Left colon (tissue), 2 donors: ENCODE measurements at places on chromosomes 5 and 9. TPM values are rescaled to one million over a fixed set of nuclear protein-coding genes. Genes with fewer than 3 reads are reported as not detected.

Gene TMEM252
- 0.89 TPM for total RNA-seq

Gene MYMK
- not detected for total RNA-seq

Gene SPINK7
- not detected for total RNA-seq

Gene PCDHGA11
- 2.2 TPM for total RNA-seq

Gene ANKDD1B
- 7.1 TPM for total RNA-seq

Gene STK32A
- total RNA-seq: 0.64 TPM

Gene TSSK1B
- total RNA-seq: not detected

Gene CCDC152
- total RNA-seq: 0.70 TPM

Gene SPATA31C1
- total RNA-seq: not detected

Gene PRUNE2
- total RNA-seq: 33.6 TPM

Gene MUSK
- total RNA-seq: 3.5 TPM

DNA sequence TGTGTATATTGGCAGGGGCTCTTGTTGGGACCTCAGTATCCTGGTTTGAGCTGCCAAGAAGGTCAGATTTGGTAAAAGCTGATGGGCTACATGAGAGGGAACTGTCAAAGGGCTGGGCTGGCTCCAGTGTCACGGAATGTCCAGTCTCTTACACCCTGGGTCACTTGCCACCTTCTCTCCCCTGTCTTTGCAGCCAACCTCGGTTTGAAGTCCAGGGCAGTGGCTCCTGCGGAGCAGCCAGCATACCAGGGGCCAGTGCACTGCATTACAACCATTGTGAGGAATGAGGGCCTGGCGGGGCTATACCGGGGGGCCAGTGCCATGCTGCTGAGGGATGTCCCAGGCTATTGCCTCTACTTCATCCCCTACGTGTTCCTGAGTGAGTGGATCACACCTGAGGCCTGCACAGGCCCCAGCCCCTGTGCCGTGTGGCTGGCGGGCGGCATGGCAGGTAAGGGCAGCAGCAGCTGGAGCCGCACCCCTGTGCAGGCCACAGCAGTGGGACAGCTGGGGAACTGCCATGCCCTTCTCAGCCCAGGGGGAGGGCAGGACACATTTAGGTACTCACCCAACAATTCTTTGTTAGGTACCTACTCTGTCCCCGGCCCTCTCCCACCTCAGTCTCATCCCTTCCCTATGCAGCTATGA is 24.2 kb downstream of the IL9 start:
- DNase-seq: no peak

GRCh38 chr9:16145196-16145950 is 592.5 kb downstream of the CCDC171 start:
- DNase-seq: no peak

GRCh38 chr5:134131165-134131564 is 16.7 kb downstream of the TCF7 start:
- DNase-seq: no peak

GRCh38 chr5:76526950-76527583 is 96.1 kb downstream of the F2RL2 start:
- no peak for DNase-seq

DNA sequence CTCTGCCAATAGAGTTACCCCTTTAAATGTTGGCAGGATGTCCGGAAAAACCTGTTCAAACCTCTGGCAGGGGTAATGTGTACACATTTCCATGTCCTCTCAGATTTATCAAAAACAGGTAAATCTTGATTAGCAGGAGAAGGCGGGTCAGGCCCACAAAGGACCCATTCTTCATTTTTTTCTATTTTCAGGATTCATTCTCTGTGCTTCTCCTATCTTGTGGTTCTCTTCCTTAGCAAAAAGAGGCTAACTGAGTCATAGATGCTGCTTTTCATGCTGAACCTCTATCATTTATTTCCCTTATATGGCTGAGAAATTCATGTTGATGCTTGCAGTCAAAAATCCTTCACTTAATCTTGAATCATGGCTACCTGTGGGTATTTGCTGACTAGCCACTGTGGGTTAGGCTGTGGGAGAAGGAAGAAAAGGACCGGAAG is 112.7 kb upstream of the IQGAP2 start:
- DNase-seq: no peak

DNA sequence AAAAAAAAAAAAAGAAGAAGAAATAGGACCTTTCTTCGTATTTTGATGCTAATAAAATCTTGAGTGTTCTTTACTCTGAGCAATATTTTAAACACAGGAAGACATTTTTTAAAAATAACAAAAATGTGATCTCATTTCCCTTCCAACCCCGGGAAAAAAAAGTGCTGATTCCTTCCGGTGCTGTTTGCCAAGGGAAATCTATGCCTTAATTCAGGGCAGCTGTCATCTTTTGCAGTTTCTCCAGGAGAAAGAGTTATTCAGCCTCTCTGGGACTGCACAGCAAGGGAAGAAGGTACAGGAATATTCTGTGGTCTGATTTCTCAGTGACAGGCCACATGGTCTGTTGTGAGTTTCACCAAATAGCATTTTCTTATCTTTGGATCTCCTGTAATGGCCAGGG is 291.9 kb upstream of the IRX1 start:
- DNase-seq: no peak

DNA sequence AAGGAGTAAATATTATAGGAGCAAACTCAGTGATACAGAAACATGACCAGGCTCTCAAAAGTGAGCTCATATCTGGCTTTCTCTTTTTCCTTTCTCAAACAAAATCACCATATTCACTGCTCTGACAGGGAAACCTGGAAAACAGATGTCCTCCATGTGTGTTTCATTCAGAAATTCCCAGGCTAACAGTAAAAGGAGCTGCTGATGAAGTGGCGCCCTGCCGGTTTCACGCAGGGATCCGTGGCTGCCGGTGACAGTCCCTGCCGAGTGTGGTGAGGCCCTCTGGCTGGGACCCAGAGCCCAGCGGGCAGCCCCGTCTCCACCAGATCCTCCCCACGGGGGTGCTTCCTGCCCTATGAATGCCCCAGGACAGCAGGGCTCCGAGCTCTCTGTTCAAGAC is 208.1 kb downstream of the GNA14 start:
- DNase-seq: no peak

GRCh38 chr9:127007638-127008037 is 93.1 kb downstream of the RALGPS1 start:
- DNase-seq: no peak

- no peak for DNase-seq
These were observed 24.1 kb upstream of the RPL26L1 start for GRCh38 chr5:172935096-172935495.
